T1000 (cell line): ENCODE measurements at places on chromosomes 6 and 20.

- DNase-seq = no peak
These were observed 286.8 kb downstream of the HACE1 start for GRCh38 chr6:104572901-104573300.

- DNase-seq = no peak
These were observed 168.2 kb upstream of the FOXQ1 start for GRCh38 chr6:1143655-1144054.

DNA sequence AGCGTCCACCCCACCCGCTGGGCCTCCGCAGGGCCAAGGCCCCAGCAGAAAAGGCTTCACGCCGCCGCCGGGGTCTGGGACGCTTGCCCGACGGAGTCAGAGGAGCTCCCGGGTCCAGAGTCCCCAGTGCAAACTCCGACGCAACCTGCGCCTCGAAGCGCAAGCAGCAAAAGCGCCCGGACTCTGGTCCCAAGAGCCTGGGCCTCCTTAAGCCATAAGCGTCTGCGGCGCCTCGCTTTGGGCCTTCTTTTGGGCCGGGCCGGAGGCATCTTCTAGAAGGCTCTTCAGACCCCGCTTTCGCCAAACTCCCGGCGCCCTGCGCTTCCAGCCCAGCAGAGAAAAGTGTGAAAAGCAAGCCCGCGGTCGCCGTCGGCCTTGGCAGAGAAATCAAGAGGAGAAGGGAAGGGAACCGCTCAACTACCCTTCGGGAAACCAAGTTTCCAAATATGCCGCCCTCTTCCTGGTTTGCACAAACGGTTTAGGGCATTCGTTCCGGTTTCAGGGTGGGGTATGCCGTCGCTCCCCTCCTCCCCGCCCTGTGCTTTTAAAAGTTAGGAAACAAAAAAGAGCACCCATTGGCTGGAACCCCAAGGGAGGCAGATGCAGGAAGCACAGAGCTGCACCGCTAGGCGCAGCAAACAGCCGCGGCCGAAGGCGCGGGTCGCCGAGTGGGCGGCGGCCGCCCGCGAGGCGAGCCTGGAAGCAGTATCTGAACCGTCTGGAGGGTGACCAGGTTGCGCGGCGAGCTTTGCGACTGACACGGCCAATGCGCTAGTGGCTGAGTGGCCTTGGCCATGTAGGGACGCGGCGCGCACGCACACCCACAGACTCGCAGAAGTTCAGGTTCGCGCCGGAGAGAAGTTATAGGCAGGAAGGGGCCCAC lies 1.2 kb downstream of the TBX18 start:
- DNase-seq = peak; percentile 65

DNA sequence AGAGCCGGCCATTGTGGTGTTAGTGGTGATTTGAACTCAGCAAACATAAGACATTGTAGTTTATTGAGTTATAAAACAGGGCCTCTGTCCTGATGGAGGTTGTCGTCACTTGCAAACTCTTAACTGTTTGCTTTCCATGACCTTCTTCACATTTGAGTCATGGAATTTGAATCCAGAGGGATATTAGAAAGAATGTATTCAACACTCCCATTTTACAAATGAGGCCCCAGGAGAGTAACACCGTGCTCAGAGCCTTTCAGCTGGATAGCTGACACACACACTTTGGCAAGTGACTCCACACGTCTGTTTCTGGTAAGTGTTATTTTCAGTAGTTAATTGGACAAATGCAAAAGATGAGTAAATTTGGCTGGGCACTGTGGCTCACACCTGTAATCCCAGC lies 72.4 kb upstream of the XRN2 start:
- no peak for DNase-seq

DNA sequence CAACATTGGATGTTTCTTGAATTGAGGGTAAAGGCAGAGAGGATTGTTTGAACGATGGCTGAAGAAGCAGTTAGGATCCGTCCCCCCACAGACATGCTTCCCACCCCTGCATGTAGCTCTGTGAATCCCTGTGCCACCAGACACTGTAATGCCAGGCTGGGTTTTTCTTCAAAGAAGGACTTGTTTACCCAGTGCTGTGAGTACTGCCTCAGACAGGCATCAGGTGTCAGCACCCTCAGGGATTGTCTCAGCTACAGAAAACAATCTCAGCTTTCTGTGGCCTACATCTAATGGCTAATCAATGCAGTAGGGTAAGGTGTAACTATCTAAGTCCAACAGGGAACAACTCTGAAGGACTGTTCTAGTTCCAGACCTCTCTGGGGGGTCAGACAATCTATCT lies 853.0 kb upstream of the EPHA7 start:
- DNase-seq = no peak
